Right lung (tissue), 10 donors: ENCODE measurements at places on chromosomes 11 and 22. TPM values are rescaled to one million over a fixed set of nuclear protein-coding genes. Genes with fewer than 3 reads are reported as not detected.

GRCh38 chr22:48493733-48494132 lies 1333.9 kb downstream of the BRD1 start:
- no peak for DNase-seq

DNA sequence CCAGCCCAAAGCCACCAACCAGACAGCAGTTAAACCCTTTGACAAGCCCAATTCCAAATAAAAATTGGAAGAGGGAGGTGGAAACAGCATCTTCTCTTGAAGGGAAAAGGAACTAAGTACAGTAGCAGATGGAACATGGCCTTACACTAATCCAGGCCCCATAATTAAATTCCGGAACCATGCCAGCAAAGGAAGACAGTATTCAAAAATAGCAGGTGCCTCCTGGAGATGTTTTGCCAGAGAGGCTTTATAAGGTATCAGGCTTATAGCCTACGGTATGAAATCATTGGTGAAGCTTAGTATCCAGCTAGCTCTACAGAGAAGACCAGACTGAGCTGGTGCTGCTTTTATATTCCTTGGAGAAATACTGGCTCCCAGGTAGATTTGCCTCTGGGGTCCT lies 344.1 kb upstream of the API5 start:
- DNase-seq: no peak

GRCh38 chr11:77909277-77909676 lies 85.2 kb downstream of the INTS4 start:
- DNase-seq: no peak

IFTAP gene
- polyA plus RNA-seq: 48.6 TPM
